GOT3 (cell line): ENCODE measurements at places on chromosomes 12 and 14.

GRCh38 chr14:75460394-75460793, 32.6 kb downstream of the JDP2 start:
- DNase-seq, result no peak

DNA sequence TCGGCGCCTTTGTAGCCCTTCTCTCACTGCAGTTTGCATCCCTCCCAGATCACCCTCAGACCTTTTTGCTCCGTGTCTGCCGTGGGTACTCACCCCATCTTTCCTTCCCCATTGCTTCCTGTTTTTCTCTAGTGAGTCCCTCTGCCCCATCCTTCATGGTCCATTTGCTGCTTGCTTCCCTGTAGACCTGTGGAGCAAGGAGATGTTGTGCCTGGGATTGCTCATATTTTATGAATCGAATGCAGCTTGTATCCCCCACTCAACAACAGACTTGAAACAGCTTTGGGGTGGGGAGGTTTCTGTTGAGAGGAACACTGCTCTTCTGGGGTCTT, 661 bp downstream of the DENR start:
- no peak for DNase-seq

DNA sequence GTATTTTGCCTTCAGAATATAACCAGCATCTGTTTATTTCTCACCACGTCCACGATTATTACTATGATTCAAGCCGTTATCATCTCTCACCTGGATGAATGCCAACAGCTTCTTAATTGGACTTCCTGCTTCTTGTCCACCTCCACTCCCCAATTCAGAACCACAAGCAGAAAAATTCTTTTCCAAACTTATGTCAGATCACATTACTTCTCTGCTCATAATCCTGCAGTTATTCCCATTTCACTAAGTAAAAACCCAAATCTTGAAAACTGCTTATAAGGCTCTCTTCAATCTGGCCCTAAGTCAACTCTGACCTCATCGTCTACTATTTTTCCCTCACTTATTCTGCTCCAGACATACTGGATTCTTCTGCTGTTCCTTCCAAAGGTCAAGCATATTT, 2.0 kb downstream of the CRY1 start:
- DNase-seq, result no peak

GRCh38 chr12:48189331-48190125, 6.1 kb downstream of the CCDC184 start:
- DNase-seq, result no peak

DNA sequence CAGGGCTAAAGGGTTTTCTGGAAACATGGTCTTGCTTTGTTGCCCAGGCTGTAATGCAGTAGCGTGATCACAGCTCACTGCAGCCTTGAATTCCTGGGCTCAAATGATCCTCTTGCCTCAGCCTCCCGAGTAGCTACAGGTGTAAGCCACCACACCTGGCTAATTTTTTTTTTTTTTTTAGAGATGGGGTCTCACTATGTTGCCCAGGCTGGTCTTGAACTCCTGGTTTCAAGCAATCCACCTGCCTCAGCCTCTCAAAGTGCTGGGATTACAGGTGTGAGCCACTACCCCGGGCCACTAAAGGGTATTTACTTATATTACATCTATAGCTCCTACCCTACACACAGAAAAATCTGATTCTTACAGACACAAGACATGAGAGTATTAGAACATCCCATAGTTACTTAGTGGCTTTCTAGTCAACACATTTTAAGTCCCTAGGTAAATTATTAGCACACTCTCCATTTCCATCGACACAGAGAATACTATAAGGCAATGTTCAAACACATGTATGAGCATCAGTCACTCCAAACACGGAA, 6.2 kb upstream of the DCAF11 start:
- no peak for DNase-seq

- no peak for DNase-seq
Measured at GRCh38 chr14:88233915-88234314, 89.2 kb downstream of the KCNK10 start.

- DNase-seq, result no peak
Measured at GRCh38 chr12:2306012-2306411, 253.2 kb downstream of the CACNA1C start.

- no peak for DNase-seq
Measured at GRCh38 chr14:59961518-59962062, 41.6 kb downstream of the LRRC9 start.

DNA sequence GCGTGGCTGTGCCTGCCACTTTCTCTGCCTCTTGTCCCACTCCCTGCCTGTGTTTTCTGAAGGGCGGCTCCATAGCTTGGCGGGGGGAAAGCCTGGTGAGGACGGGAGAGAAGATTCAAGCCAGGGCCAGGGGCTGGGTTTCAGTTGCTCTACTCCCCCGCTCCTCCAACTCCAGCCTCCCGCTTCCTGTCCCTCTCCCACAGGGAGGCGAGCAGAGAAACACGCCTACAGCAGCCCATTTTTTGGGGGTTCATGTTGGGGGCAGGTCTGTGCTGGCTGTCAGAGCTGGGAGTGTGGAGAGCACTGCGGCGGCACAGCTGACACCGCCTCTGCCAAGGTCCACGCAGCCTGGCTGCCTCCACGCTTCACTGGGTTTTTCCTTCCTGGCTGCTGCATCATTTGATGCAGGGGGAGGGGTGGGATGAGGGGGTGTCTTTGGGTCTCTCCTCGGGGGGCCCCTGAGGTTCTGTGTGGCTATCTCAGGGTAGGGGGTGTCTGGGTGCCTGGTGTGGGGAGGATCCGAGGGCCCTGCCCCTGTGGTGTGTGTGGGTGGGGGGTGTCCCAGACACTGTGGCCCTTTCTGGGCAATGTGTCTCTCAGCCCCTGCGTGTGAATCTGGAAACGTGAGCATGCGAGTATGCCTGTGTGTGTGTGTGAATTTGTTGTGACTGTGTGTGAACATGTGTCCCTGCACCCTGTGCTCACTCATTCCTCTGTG, 10.7 kb upstream of the KRT80 start:
- no peak for DNase-seq

GRCh38 chr12:69981881-69982475, 157.0 kb downstream of the MYRFL start:
- DNase-seq, result no peak

GRCh38 chr12:25752710-25753309, 199.7 kb upstream of the LMNTD1 start:
- DNase-seq, result no peak

DNA sequence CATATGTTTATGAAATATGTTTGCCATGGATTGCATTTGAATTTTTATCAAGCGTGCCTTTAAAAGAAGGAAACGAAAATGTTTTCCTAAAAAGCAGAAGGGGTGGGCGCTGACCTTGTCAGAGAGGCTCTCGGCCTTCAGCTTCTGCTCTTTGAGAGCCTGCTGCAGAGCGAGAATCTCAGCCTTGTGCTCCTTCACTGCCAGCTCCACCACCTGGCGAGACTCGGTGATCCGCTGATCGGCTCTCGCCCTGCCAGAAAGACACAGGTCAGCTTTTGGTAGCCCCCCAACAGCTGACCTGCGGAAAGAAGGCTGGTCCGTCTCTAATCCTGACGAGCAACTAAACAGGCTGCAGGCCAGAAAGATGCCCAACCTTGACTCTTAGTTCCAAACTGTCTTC, 62.4 kb downstream of the PRKAB1 start:
- no peak for DNase-seq

- peak; percentile 10 for DNase-seq
Measured at GRCh38 chr14:55071870-55072640, 20.6 kb downstream of the MAPK1IP1L start.

GRCh38 chr14:84541018-84541417, 988.9 kb upstream of the FLRT2 start:
- no peak for DNase-seq

DNA sequence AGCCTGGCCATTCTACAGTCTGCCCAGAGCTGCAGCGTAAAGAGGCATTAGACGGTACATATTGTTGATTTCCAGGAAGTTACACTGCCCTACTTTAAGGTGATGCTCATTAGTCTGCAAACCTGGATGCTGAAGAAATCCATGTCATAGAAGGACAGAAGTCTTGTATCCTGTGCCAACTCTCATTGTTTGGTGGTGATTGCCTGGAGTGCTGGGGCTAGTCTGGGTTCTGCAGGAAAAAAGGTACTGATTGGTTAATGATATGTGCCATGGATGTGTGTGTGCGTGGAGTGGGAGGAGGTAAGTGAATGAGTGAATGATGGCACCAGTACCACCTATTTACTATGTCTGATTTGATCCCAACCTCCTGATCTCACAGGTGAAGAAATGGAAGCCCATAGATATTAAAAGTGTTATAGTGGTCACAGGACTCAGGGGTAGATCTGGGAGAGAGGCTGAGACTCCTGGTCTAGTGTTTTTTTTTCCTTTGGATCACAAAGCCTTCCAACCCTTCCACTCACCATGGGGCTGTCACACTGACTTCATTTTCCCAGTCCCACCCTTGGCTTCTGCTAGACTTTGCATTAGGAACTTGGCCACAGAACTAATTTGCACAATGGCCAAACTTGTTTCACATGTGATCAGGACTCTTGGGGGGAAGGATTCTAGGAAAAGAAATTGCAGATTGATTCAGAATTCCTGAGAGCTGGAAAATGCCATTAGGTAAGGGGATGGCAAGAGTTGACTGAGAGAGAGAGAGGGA, 96.1 kb downstream of the TMX1 start:
- DNase-seq, result no peak

DNA sequence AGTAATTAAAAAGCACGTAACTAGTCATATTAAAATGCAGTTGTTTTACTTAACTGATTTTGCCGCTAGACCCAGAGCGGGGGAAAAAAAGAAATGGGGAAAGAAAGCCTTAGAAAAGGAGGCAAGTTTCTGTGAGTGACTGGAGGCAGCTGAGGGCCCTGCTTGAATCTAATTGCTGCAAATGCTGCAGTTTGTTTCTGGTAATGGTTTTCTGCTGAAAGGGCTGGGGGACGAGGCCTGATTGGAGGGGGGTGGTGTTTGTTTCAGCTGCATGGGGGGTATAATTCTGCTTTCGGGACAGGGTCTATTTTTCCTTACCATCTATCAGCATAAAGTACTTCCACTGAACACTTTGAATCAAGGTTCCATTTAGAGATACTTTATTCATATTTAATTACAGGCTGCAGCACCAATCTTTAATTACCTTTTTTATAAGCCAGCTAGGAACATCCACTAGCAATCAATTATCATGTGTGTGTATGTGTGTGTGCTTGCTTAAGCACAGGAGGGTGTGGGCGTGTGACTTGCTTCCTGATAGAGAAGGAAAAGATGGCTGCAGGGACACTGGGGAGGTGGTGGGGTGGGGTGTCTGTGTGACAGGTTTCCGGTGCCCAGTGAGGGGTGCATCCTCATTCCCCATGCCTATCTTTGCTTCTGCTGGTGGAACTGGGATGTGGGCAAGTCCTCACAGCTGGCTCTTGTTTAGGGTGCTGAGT, 83.4 kb downstream of the ADCK1 start:
- no peak for DNase-seq

DNA sequence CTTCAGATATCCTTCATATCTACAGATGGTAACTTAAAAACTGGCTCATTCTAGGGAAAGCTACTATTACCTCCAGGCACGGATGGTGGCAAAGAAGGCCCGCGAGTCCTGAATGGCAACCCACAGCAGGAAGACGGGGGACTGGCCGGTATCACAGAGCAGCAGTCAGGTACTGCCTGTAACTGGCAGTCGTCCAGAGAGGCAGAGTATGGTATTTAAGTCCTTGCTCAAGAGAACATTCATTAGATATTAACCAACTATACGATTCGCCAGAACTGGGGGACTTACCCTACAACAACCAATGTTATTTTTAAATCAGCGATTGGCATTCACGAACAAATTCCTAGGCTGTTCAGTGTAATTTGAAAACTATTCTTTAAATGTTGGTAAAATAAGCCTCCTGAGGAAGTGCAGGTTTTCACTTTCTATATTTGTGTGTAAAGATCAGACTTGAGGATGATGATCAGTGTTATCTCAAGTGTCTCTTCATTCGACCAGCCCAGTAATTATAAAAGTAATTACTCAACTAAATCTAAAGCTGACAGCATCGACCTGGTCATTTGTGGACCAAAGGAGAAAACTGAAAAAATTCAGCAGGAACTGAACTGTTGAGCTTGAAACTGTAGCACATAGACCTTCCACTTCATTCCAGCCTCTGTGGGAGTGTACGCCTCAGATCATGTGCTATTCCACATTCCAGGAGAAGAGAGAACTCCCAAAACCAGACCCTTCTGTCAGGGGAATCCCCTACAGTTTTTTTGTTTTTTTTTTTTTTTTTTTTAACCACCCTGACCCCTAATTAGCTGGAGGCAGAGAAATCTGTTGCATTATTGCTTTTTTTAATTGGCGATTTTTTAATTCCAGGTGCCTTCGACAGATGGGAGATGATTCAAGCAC, 75.6 kb downstream of the ESR2 start:
- no peak for DNase-seq

DNA sequence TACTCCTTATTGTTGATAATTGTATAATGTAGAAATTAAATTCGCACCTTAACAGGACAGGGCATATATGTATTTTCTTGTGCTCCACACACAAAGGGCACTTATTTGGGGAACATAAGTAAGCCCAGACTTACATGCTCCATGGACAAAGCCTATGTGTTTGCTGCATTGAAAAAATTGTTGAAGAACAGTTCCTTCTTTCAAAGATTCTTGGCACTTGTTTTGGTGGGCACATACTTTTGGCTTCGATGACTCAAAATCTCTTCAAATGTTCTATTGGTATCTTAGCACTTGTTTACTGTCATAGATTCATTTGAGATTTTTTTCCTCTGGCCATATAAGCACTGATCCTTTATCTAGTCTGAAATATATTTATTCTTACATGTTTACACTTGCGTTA, 1.4 kb upstream of the MAP4K5 start:
- no peak for DNase-seq
